GM13977 (cell line): ENCODE measurements at places on chromosomes 2 and 18.
A peak's percentile ranks its signal among the peaks of the same experiment; 100 is the strongest.

- no peak for DNase-seq
Measured at GRCh38 chr2:10039658-10040410, 3.5 kb upstream of the KLF11 start.

- DNase-seq, result no peak
Measured at GRCh38 chr2:38230756-38231155, 146.3 kb downstream of the ATL2 start.

DNA sequence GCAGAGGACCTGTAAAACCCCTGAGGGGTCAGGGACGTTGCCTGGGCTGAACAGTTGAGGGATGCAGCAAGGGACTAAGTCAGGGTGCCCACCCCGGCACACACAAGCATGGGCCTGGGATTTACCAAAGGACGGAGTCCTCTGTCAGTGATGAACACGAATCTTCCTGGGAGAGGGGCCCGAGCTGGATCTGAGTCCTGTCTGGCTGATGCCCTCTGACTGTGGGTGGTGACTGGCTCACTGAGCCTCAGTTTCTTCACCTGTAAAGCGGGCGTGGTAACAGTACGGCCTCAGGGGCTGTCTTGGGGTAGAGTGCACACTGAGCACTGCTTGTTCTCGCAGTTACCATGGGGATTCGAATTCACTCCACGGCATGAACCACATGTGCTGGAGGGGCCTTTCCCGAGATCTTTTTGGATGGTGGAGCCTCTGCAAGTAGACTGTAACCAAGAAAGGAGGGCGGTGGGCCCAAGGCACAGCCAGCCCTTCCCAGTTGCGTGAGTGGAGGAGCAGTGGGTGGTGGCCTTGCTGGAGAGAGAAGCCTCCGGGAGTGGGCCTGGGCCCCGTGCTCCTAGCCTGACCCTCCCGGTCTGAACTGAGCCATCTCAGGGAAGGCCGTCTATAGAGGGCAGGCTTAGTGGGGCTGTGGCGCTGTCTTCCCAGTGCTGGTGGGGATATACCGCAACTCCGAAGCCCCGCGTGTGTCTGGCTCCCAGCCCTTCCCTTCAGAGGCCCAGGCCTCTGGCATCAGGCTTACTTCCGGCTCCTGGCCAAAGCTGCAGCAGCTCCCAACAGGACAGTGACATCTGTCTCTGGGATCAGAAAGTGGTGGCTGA, 130.8 kb upstream of the HS6ST1 start:
- DNase-seq, result no peak

DNA sequence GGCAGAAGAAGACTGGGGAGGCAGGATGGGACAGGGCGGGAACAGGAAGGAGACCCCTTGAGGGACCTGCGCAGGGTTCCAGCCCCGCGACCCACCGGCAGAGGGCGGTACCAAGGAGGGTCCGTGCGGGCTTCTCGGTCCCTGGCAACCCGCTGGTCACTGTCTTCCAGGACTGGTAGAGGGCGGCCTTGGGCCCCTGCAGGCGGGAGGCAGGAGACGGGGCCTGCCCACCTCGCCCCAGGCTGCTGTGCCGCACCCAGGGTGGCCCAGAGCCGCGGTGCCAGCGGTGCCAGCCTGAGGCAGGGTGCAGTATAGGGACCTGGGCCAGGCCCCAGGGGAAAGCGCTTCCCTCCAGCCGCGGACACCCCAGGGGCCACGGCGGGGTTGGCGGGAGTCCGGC, 34.5 kb downstream of the NEURL3 start:
- peak; percentile 77 for DNase-seq

GRCh38 chr2:132725748-132726147, 55.7 kb upstream of the LYPD1 start:
- DNase-seq, result no peak

GRCh38 chr2:8222979-8223694, 458.7 kb upstream of the ID2 start:
- no peak for DNase-seq

DNA sequence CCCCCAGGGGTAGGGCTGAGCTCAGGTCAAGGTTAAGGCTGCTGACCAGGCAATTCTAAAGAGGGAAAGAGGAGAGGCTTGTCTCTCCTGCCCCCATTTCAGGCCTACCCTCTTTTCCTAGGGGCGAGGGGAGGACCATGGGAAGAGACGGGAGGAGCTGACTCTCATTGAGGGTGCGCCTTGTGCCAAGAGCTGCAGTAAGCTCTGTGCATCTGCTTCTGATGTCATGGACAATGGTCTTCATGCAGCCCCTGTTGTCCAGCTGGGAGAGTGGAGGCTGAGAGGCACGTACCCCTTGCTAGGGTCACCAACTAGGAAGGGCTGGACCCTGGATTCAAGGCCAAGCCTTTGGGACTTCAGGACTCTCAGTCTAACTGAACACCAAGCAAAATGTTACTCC, 45.2 kb downstream of the PTGR3 start:
- DNase-seq, result no peak

DNA sequence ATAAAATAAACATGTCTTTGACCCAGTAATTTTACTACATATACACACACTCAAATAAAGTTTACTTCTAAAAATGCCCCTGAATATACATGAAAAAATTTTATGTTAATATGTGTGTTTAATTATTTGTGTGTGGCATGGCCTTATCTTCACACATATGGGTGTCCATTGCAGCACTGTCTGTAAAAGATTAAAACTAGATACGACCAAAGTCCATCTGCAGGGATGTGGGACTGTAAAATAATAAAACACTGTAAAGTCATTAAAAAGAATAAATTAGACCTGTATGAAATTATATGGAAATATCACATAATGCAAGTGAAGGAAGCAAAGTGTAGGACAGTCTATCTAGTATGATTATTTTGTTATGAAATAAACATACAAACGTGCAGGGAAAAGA, 337.3 kb downstream of the RND3 start:
- DNase-seq, result no peak

DNA sequence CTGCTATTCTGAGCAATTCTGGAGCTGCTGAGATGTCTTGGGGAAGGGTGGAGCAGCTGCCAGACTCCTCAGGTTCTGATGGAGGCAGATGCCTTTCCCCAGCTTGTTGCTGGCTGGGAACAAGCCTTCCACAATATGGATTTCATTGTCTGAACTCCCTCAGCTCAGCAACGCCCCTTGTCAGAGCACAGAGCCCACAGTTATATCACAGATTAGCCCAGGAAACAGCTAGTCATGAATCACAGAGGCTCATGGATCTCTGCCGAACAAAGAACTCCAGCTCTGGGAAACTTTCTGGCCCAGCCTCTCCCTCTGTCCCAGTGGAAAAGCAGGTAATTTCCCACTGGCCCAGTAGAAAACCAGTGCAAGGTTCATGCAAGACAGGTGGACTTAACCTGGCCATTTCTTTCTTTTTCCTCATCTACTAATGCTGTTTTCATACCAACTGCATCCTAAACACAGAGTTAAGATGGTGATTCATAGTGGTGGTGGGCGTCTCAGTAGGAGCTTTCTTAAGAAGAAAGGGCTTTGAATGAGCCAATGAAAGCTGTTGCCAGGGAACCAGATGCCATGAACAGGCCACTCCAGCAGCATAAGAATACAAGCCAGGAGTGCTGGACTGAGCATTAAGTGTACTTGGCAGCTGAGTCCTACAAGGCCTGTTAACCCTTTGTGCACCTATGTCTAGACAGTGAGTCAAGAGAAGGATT, 8.7 kb upstream of the KIAA2012 start:
- no peak for DNase-seq

- no peak for DNase-seq
Measured at GRCh38 chr2:193806088-193806774, 1611.5 kb upstream of the TMEFF2 start.

GRCh38 chr18:46413684-46414083, 243.3 kb downstream of the LOXHD1 start:
- DNase-seq, result no peak

GRCh38 chr2:36356990-36357846, 1.6 kb downstream of the CRIM1 start:
- peak; percentile 42 for DNase-seq

DNA sequence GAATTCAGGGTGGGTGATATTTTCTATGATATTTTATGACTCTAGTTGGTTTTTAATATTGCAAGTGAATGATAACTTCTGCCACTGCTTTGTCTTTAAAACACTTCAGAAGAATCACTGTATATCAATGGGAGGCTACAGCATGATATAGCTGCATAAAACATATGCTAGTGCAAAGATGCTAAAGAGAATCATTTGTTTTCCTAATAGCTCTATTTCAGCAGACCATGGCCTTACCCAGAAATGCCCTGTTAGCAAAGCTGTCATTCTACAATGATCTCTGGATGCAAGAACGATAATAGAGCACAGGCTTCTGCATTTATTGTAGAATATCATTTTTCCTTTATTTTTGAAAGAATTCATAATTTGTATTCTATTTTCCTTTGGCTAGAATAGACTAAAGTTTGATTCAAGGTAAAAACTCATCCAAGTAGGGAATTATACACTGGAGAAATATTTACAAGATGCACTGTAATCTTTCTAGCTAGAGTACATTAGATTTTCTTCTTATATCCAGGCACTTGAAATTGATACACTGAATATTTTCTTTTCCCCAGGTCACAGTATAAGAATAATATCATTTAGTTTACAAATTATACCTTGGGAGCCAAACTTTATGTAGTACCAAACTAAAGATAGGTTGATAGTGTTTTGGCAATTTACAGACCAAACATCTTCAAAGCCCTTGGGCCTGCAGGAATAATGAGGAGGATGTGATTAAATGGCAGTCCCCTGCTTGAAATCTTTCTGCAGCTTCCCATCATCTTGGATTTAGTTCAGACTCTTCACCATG, 252.6 kb upstream of the LINC00305 start:
- no peak for DNase-seq

- no peak for DNase-seq
Measured at GRCh38 chr18:1246827-1247226, 342.2 kb downstream of the ADCYAP1 start.

- DNase-seq, result peak; percentile 34
Measured at GRCh38 chr2:241822264-241822623, 13.3 kb downstream of the NEU4 start.

GRCh38 chr2:211867845-211868451, 670.7 kb downstream of the ERBB4 start:
- DNase-seq, result peak; percentile 8

DNA sequence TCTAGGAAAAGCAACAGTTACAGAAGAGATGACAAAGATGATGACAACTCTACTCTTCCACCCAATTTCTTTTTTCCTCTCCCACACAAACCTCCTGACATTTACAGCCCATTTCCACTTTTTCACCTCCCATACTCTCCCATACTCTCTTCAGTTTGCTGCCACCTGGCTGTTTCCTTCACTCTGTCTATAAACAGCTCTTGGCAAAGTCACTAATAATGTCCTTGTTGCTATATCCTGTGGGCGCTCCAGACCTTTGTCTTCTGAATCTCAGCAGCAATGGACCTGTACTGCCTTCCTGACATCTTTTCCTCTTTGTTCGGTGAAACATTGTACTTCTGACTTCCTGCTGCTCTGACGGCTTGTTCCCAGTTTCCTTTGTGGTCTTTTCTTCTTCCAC, 60.7 kb upstream of the CAVIN2 start:
- DNase-seq, result no peak

- no peak for DNase-seq
Measured at GRCh38 chr2:160794926-160795325, 301.3 kb upstream of the RBMS1 start.

- peak; percentile 63 for DNase-seq
Measured at GRCh38 chr2:179218848-179219594, 45.6 kb downstream of the SESTD1 start.

GRCh38 chr18:52341103-52341432, 1.1 kb downstream of the DCC start:
- DNase-seq, result no peak

DNA sequence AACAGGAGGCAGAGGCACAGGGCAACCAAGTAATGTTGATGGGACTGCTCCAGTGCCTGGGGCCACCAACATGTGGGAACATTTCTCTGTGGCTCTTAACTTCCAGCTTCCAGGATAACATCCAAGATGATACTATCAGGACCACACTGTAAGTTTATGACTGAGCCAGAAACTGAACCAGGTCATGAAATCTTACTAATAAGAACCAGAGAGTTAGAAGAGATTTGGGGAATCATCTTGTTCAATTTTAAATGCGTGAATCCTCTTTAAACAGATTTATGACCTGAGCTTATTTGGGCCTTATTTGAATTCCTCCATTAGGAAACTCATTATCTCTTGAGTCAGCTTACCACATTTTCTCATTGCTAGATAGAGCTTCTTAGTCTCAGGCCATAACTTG, 45.0 kb downstream of the MAP2 start:
- DNase-seq, result no peak

GRCh38 chr2:140274891-140275290, 1494.7 kb upstream of the NXPH2 start:
- DNase-seq, result no peak

DNA sequence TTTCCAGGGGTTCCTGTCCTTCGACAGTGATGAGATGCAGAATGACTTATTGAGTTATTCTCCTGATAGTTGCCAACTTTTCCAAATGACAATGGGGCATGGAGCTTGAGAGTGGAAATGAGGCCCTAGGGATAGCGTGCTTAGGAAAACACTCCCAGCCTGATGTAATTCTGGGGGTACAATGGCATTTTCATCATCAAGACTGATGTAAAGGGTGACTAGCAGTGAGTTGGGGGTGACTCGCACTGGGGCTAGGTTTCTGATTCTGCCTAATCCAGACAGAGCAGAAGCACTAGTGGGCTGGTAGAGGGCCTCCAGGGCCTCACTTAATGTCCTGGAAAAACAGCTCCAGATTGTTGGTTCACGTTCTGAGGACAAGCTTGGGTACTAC, 34.0 kb upstream of the IL37 start:
- no peak for DNase-seq

DNA sequence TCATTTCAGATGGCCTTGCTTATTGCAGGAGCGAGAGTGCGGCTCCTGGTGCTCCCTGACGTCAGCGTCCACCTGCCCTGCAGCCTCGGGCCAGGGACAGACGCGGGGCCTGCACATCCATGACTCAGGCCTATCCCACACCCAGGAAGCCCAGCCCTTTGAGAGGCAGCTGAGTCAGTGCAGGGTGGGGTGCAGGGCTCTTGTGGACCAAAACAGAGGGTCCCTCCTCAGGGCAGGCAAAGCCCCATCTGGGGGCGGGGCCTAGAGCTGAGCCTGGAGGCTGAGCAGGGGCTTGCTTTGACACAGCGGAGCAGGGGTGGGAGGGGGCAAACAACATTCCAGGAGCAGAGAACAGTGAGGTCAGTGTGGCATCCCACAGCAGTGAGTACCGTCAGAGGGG, 7.7 kb upstream of the ARHGEF4 start:
- no peak for DNase-seq

DNA sequence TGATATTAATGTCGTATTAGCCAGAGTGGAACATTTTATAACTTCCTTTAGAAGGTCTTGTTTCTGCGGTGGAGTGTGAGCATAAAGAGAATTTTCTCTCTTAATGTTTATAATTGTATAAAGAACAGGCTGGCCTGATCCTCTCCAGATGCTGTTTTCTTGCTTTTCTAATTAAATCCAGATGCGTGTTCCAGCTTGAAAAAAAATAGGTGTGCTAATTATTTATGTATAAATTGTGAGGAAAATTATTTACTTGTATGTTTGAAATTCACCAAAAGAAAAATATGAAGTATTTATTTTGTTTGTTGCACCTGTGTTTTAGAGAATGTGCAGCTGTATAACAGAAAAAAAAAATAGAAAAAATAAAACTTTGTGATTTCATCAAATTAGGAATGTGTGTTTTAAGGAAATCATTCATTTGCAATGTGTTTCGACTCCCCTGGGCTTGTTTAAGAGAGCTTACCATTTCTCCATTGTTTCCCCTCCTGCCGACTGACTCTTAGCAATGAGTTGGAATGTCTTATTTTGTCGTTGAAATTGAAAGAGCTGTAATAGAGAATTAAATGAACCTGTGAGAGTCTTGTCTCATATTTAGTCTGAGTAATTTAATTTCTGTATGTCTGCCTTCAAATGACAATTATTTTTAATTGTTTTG, 220.1 kb upstream of the NXPH2 start:
- no peak for DNase-seq
